ENCODE measurements at places on chromosomes 3 and 15.

GRCh38 chr15:72011302-72011942 is 106.5 kb downstream of the MYO9A start:
- no peak for DNase-seq

DNA sequence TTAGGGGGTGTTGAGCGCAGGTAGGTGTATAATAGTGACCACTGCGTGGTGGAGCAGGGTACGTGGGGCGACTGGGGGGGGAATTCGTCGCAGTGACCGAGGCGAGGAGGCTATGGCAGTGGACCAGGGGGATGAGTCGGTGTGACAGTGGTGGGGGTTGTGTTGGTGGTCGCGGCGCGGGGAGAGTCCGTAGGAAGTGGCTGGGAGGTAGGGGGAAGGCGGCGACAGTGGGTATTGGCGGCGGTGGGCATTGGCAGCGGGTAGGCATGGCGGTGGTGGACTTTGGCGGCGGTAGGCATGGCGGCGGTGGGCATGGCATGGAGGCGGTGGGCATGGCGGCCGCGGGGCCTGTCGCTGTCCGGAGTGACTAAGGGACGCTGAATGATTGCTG is 739 bp downstream of the SNRPN start:
- DNase-seq, result no peak

DNA sequence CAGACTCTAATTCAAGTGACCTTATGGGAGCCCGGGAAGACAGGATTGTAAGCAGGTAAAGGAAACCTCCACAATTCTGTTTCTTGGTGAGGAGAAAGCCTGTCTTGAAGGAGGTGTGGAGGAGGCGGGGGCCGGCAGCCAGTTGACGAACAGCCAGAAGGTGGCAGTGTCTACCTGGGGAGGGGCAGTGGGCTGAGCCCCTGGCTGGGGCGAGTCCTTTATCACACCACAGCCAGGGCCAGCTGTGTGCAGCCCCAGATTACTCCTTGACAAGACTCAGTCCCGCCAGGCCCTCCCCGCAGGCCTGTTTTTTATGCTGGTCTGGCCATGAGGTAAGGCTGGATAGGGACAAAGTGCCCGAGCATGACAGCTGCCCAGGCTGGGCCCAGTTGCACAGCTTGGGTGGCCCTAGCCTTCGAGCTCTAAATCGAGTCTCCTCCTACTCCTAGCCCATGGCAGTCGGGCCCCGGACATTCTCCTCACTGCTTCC is 40.9 kb upstream of the IDH2 start:
- DNase-seq, result peak; percentile 38

DNA sequence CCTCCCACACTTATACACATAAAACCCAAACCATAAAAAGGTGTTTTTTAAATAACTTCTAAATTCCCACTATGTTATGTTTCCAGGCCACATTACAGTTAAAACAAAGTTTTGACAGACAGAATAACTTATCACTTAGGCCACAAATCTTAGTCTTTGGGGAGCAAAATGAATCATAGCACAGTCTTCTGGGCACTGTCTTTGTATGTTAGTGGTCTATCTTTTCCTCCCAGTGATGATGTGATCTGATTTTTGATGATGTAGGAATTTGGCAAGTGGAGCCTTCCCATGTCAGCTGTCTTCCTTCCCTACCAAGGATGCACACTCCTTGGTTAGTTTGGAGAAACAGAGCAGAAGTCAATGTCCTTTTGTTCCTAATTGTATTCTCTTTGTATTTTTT is 67.3 kb downstream of the THSD4 start:
- DNase-seq, result no peak

GRCh38 chr15:78200276-78200930 is 34.0 kb downstream of the ACSBG1 start:
- no peak for DNase-seq

DNA sequence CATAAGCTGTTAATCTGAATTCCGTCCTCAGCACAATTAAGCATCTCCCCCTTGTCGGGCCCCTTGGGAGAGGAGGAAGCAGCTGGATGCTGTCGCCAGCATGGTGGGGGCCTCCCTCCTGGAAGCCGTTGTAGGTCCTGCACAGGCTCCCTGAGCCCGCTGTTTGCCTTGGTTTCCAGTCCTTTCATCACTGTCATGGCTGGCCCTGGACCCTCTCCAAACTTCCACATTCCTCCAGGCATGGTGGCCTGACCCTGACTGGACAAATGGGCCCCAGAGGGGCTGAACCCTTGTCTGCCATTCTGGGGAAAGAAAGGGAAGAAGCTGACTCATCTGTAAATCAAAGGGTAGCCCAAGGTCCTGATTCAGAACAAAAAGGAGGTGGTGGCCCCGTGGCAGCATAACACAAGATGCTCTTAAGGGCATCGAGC is 300.5 kb upstream of the LRRFIP2 start:
- DNase-seq, result no peak

GRCh38 chr3:136685882-136686281 is 66.3 kb downstream of the STAG1 start:
- DNase-seq, result no peak

DNA sequence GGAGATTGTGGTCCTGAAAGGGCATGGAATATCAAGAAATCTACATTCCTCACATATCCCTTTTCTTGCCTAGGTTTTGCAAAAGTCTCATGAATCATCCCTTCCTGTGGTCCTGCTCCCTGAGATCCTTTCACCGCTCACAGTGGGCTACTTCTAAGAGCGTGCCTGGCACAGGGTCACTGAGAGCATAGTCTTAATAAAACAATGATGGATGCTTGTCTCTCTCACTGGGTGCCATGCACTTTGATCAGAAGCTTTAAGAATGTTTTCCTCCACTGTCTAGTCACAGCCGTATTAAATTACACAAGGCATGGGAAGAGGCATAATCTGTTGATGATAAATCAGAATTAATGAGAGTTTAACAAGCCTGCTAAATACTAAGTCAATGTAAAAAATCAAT is 269.7 kb upstream of the ATP10A start:
- DNase-seq, result no peak

DNA sequence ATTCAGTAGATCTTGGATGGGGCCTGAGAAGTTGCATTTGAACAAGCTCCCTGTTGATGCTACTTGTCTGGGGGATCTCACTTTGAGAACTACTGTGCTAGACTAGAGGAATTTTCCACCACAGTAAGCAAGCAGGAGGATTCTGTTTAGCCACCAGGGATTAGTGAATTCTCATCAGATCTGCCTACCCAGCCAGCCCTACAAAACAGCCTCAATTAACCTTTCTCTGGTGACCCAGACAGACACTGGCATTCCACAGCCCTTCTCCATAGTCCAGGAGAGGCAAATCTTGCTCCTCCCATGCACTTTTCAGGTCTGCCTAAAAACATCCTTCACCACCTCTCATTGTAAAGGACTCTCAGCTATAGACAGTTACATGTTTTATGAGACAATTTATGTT is 16.7 kb upstream of the MYH15 start:
- DNase-seq, result no peak

GRCh38 chr3:106688464-106688863 is 688.8 kb upstream of the CCDC54 start:
- no peak for DNase-seq

DNA sequence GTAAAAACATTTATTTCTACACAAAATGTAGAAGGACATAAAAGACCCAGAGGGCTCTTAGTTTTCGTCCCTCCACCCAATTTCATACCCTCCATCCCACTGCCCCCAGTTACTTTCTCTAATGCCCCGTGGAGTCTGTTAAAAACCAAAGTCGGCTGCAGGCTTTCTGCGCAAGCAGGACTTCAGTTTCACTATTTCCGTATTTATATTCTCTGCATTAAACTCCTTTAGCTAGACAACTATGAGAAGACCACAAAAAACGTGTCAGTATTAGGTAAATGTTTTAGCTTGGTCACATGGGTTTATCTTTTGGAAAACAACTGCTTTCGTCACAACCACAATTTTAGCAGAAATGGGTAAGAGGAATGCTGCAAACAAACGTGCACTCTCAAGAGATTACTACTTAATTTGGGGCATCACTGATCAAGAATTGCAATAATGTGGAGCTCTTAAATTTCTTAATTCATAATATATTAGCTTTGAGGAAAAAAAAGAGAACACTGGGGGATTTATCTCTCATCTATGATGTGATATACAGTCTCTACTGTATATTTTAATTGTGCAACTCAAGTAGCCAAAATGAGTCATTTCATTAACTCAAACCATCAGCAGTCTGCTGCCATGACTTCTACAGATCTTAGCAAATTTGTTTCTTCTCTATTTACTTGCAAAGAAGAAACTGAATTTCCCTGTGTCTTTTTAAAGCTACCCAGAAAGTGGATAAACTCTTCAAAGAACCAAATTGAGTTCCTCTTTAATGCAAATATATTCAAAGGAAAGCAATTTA is 740 bp upstream of the NSMCE3 start:
- no peak for DNase-seq

DNA sequence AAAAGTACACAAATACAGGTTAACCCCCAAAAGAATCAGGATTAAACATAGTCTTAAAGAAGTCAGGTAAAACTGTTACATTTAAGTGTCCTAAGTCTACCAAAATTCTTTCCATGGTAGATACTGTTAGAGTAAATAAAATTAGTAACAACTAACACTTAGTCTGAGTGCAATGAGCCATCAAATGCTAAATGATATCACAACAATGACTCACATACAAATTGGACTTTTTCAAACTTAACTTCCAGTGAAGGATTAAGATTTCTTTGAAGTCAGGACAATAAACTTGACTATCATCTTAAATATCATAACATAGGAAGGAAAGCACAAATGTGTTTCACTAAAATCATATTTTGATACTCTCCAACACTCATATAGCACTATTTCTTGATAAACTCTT is 43.9 kb downstream of the ZNF148 start:
- DNase-seq, result no peak

- no peak for DNase-seq
Measured at GRCh38 chr15:92407916-92408315, 14.2 kb downstream of the ST8SIA2 start.

- DNase-seq, result no peak
Measured at GRCh38 chr3:59131016-59131766, 81.4 kb upstream of the CFAP20DC start.

DNA sequence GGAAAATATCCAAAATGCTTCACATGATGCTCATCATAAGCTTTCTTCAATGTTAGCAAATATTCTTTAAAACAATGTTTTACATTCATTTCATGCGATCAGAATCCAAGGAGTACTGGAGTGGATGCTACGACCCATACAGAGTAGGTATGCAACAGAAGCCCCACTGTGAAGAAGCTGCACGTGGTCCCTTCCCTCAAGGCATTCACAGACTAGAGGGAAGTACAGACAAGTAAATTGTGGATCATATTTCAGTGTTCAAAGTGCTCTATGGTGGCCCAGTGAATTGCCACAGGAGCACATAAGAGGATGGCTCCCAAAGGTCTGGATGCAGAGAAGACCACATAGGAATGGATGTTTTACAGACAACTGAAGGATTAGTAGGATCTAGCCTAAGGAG is 789.9 kb downstream of the IGSF11 start:
- DNase-seq, result no peak

DNA sequence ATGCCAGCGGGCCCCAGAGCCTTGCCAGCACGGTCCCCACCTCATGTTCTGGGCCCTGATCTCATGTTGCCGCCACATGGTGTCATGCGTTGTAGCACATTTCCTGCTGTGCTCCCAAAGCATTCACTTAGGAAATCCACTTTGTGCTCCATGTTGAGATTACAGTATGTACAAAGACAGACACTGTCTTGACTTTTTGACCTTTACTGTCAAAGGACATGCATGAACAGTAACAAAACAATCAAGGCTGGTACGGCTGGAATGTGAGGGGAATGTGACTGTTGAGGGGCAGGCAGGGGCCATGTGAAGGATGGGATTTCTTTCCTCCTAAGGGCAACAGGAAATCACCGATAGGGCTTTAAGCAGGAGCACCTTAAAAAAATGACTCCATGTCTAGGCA is 53.3 kb upstream of the RPL32 start:
- DNase-seq, result no peak

GRCh38 chr3:192835818-192836815 is 81.5 kb downstream of the MB21D2 start:
- no peak for DNase-seq

GRCh38 chr15:75153087-75153486 is 48.6 kb upstream of the C15orf39 start:
- DNase-seq, result no peak

DNA sequence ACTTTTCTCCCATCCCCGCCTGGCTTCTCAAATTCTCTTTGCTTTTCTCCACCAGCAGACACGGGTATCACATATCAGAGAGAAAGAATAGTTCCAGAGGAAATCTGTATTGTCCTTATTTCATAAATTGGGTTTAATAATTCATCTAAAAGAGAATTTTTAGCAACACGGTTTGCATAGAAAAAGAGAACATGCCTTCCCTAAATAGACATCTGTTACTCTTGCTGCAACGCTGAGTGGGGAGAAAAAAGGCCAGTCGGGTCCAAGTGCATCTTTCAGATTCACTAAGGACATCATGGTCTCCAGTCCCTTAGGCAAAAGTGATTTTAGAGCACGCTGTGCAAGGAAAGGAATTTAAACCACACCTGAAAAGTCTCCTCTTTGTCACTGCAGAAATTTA is 201.3 kb downstream of the ABHD5 start:
- no peak for DNase-seq

- no peak for DNase-seq
Measured at GRCh38 chr3:31980530-31981205, 394 bp downstream of the OSBPL10 start.

- no peak for DNase-seq
Measured at GRCh38 chr15:81478354-81478753, 104.3 kb upstream of the TMC3 start.

- no peak for DNase-seq
Measured at GRCh38 chr3:20458994-20459716, 273.1 kb upstream of the SGO1 start.

DNA sequence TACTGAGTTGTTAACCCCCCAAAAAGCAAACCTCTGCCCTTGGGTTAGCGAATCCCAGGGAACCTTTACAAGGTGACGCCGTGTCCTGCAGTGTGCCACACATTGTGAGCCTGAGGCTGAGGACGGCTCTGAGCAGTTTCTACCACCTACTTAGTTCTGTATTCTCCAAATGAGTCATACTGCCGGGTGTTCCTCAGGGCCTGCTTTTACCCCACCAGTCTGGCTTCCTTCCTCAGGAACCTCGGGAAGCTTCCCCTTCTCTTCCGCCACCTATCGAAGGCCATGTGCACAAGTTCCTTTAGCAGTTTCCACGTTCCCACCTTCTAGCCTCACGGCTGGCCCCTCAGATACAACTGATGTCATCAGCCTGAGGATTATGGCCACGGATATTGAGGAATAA is 384.0 kb upstream of the TPM1 start:
- no peak for DNase-seq

DNA sequence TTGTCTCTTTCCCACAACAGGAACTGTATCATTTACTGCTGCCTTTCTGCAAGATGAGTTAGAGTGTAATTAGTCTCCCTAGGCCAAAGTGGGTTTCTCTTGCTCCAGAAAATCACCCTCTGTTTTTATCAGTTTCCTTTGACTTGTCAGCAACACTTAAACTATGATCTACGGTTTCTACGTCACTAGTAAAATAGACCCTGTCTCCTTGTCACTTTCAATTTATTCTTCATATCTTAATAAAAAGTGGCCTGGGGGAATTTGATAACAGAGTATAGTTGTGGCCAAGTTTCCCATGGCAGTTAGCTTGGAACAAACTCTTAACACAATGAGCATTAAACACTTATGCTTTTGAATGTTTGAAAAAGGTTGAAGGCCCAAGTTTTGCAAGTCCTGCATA is 79.6 kb downstream of the CGNL1 start:
- no peak for DNase-seq
